ENCODE measurements at places on chromosomes 13 and 19. TPM values are rescaled to one million over a fixed set of nuclear protein-coding genes. Genes with fewer than 3 reads are reported as not detected.

- no peaks in the 10 kb centered on the region for H3K27me3 ChIP-seq
- no peak for DNase-seq
- H3K4me3 ChIP-seq = no peak overlapping the region
- no peak overlapping the region for H3K27ac ChIP-seq
- peaks cover 32% of the 10 kb centered on the region for H3K36me3 ChIP-seq
These were observed 36.7 kb downstream of the DNAJC3 start for GRCh38 chr13:95713651-95714050.

- no peaks in the 10 kb centered on the region for H3K36me3 ChIP-seq
- no peak overlapping the region for H3K4me3 ChIP-seq
- peaks cover 3% of the 10 kb centered on the region for H3K4me1 ChIP-seq
- no peak overlapping the region for H3K27ac ChIP-seq
These were observed 62.5 kb downstream of the RFX2 start for GRCh38 chr19:6047741-6048251.

DNA sequence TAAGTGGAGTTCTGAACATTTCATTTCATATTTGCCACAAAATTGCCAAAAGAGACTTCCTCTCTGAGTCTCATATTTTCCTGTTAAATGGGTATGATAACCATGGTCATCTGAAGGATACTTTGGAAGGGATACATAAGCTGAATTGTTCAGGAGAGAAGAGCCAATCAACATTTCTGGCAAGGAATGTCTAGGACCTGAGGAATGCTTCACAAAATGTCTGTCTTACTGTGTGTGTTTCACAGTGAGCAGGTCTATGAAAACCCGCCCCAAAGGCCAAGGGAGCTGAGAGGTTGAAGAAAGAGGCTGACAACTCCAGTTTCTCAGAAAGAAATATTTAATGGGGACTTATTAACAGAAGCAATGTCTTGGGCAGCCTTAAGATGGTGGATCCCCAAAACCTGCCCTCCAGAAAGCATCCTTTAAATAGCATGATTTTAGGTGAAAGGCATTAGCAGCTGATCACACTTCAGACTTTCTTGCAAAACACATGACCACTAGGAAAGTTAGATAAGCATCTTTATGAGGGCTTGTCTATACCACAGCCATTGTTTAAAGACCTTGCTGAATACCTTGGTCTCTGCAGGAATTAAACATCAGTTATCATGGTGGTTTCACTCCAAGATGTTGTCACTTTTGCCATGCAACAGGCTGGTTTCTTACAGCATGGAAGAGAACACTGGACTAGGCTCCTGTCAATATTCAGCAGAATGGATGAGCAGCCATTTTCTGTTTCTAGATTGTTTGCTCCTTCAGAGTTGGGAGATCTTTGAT is 78.9 kb downstream of the TNFSF11 start:
- DNase-seq = no peak
- no peaks in the 10 kb centered on the region for H3K4me1 ChIP-seq
- no peak overlapping the region for H3K27ac ChIP-seq

DNA sequence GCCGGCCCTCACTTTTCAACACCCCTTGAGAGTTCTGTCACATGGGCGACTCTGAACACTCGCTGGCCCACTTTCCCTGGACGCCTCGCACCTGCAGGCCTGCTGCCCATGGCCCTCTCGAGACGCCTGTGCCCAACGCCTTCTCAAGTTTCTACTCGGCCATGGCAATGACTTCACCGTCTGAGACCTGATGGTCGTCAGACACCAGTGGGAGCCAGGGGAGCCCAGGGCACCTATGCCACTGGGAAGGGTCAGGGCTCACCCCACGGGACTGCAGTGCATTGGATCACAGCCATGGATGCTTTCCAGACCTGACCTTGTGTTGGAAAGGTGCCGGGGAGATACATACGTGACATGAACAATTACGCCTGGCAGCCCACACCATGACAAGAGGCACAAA is 60.1 kb downstream of the KLF2 start:
- no peak for DNase-seq
- no peak overlapping the region for H3K27ac ChIP-seq
- no peak overlapping the region for H3K4me3 ChIP-seq
- peaks cover 66% of the 10 kb centered on the region for H3K4me1 ChIP-seq
- H3K27me3 ChIP-seq = no peaks in the 10 kb centered on the region

GRCh38 chr13:93364166-93364565 is 137.6 kb downstream of the GPC6 start:
- no peak overlapping the region for H3K4me3 ChIP-seq
- H3K27ac ChIP-seq = no peak overlapping the region
- DNase-seq = no peak
- no peaks in the 10 kb centered on the region for H3K4me1 ChIP-seq

GRCh38 chr19:55487924-55488687 is at the start of gene SSC5D:
Gene SSC5D, plus strand, starts transcription at chr19:55488436. Its CDS starts 154 bp downstream, at chr19:55488590.
- no peak within 1 kb of the TSS for H3K4me3 ChIP-seq
- H3K27me3 ChIP-seq = no peaks in the 10 kb centered on the region
- peaks cover 5% of the 10 kb centered on the region for H3K36me3 ChIP-seq
- H3K27ac ChIP-seq = no peak within 1 kb of the TSS

GRCh38 chr13:49240017-49240416 is 7.7 kb upstream of the CDADC1 start:
- H3K27ac ChIP-seq = no peak overlapping the region
- no peaks in the 10 kb centered on the region for H3K4me1 ChIP-seq
- H3K27me3 ChIP-seq = no peaks in the 10 kb centered on the region
- no peak overlapping the region for H3K4me3 ChIP-seq
- H3K36me3 ChIP-seq = no peaks in the 10 kb centered on the region

GRCh38 chr19:47226426-47227351 is 4.3 kb downstream of the BBC3 start:
- H3K27me3 ChIP-seq = no peaks in the 10 kb centered on the region
- H3K4me3 ChIP-seq = peak overlapping the region; percentile 56
- peaks cover 53% of the 10 kb centered on the region for H3K4me1 ChIP-seq
- H3K36me3 ChIP-seq = peaks cover 6% of the 10 kb centered on the region
- H3K27ac ChIP-seq = peak overlapping the region; percentile 88

DNA sequence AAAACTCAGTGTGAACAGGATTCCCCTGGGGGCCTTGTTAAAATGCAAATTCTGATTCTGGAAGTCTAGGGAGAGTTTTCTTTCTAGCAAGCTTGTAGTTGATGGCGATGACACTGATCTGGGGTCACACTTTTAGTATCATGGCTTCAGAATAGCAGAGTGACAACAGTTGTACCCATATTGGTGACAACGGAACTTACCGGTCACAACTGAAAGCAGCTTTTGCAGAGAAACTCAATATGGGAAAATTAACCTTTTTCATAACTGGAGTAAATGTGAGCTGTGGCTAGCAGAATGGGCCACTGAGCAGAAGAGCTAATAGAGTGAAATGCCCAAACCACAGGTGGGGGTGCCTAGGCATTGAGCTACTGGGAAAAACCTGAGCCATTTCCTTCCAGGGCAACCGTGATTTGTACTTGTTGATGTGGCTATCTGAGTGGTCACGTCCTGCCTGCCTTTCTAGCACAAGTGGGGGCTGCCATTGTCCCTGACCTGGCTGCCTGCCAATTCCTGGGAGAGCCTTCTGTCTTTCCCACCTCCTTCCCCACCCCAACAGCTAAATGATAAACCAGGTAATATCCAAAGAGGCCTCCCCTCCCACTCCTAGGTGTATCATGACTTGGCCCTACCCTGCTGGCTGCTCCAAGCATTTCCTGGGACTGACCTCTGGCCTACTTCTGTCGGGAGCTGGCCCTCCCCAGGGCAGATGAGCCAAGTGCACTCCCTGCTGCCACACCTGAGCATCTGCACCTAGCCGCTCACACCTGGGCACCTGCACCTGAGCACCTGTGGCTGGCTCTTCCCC is 1.7 kb upstream of the SLC10A2 start:
- no peaks in the 10 kb centered on the region for H3K4me1 ChIP-seq
- H3K36me3 ChIP-seq = no peaks in the 10 kb centered on the region
- H3K27me3 ChIP-seq = no peaks in the 10 kb centered on the region
- no peak for DNase-seq
- no peak overlapping the region for H3K27ac ChIP-seq
- no peak overlapping the region for H3K4me3 ChIP-seq

DNA sequence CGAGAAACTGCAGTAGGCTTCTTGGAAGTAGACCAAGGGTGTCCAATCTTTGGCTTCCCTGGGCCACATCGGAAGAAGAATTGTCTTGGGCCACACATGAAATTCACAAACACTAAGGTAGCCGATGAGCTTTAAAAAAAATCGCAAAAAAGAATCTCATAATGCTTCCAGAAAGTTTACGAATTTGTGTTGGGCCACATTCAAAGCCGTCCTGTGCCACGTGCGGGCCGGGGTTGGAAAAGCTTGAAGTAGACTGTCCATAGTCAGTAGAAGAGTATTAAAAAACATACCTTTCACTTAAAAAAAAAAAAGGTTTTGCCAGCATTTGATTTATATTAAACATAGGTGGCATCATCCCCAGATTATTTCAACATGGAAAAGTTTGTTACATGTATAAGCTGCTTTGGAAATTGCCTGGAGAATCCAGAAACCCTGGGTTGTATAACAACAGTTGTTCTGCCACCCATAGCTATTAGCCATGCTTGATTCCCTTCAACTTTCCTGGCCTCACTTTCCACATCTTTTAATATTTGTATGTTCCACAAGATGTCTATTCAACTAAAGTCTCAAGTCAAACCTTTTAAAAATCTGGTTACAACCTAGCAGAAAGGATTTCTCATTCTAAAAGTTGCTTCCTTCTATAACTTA is 1.0 kb downstream of the IFT88 start:
- no peaks in the 10 kb centered on the region for H3K36me3 ChIP-seq
- H3K4me1 ChIP-seq = peaks cover 15% of the 10 kb centered on the region
- peak overlapping the region; percentile 4 for H3K27ac ChIP-seq
- DNase-seq = no peak
- H3K4me3 ChIP-seq = peak overlapping the region; percentile 69
- H3K27me3 ChIP-seq = no peaks in the 10 kb centered on the region

GRCh38 chr19:5789351-5789761 is 1.6 kb downstream of the DUS3L start:
- no peak overlapping the region for H3K4me3 ChIP-seq
- H3K4me1 ChIP-seq = peaks cover 26% of the 10 kb centered on the region
- H3K36me3 ChIP-seq = peaks cover 57% of the 10 kb centered on the region
- H3K27me3 ChIP-seq = no peaks in the 10 kb centered on the region

DNA sequence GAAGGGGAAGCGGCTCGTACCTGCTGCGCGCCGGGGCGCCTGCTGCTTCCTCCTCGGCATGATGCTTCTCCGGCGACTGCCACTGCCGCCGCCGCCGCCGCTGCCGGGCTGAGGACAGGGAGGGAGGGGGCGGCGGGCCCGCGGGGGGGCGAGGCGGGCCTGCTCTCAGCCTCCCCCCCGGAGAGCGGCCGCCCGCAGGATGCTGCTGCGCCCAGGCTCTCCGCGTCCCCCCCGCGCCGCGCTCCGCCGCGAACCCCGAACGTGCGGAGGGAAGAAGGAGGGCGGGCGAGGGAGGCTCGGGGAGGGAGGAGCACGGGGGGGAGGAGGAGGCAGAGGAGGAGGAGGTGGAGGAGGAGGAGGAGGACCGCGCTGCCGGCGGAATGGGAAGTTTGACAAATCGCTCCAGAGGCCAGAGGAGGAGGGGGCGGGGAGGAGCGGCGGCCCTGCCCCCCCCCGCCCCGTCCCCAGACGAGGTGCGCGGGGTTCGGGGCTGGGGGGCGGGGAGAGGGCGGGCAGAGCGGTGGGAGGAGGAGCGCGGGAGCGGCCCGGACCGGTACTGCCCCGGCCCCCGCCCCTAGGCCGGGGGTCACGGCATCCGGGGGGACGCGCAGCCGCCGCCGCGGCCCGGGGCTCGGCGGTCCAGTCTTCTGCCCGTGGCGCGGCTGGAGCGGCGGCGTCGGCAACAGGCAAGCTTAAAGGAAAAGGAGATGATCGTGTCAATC is at the start of gene TSHZ3:
Gene TSHZ3, minus strand, starts transcription at position 277 of the 722 bp plus-strand sequence. Its CDS starts 217 bp downstream, at position 60.
- no peaks in the 10 kb centered on the region for H3K36me3 ChIP-seq
- H3K27ac ChIP-seq = no peak within 1 kb of the TSS
- peak within 1 kb of the TSS; percentile 63 for H3K4me3 ChIP-seq
- DNase-seq = peak; percentile 59

GRCh38 chr13:31330236-31330635 is 130.5 kb downstream of the B3GLCT start:
- no peaks in the 10 kb centered on the region for H3K36me3 ChIP-seq
- no peak for DNase-seq
- H3K27me3 ChIP-seq = no peaks in the 10 kb centered on the region
- no peaks in the 10 kb centered on the region for H3K4me1 ChIP-seq
- H3K4me3 ChIP-seq = no peak overlapping the region

- H3K4me1 ChIP-seq = no peaks in the 10 kb centered on the region
- H3K27ac ChIP-seq = no peak overlapping the region
- H3K4me3 ChIP-seq = no peak overlapping the region
- peaks cover 6% of the 10 kb centered on the region for H3K27me3 ChIP-seq
- no peaks in the 10 kb centered on the region for H3K36me3 ChIP-seq
- DNase-seq = no peak
These were observed 37.6 kb upstream of the HOMER3 start for GRCh38 chr19:18978616-18979015.

DNA sequence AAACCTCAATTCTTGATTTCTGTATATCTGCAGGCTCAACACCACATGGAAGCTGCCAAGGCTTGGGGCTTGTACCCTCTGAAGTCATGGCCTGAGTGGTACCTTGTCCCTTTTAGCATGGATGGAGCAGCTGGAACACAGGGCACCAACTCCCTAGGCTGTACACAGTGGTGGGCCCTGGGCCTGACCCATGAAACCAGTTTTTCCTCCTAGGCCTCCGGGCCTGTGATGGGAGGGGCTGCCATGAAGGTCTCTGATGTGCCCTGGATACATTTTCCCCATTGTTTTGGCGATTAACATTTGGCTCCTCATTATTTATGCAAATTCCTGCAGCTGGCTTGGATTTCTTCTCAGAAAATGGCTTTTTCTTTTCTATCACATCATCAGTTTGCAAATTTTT is 131.6 kb downstream of the NDFIP2 start:
- H3K36me3 ChIP-seq = no peaks in the 10 kb centered on the region
- no peak for DNase-seq
- no peak overlapping the region for H3K27ac ChIP-seq
- no peaks in the 10 kb centered on the region for H3K27me3 ChIP-seq
- no peaks in the 10 kb centered on the region for H3K4me1 ChIP-seq

- no peak for DNase-seq
- H3K4me1 ChIP-seq = peaks cover 2% of the 10 kb centered on the region
- H3K27ac ChIP-seq = no peak overlapping the region
These were observed 80.2 kb upstream of the SERP2 start for GRCh38 chr13:44293374-44293773.

GRCh38 chr19:18895824-18896341 is at the start of gene CERS1:
Gene CERS1, minus strand, starts transcription at chr19:18896158. Its CDS starts 86 bp downstream, at chr19:18896072.
- H3K4me1 ChIP-seq = peaks cover 11% of the 10 kb centered on the region
- peaks cover 17% of the 10 kb centered on the region for H3K27me3 ChIP-seq
- no peak for DNase-seq
- peaks cover 21% of the 10 kb centered on the region for H3K36me3 ChIP-seq
- H3K27ac ChIP-seq = no peak within 1 kb of the TSS
- H3K4me3 ChIP-seq = no peak within 1 kb of the TSS

The ZNF83 gene
- 60.2 TPM for total RNA-seq

The ZNF880 gene
- total RNA-seq = 33.8 TPM

The XRCC1 gene
- 26.2 TPM for total RNA-seq

The NTF4 gene
- total RNA-seq = not detected

The PSG2 gene
- total RNA-seq = not detected

The CEACAM3 gene
- total RNA-seq = not detected

The B3GNT3 gene
- 0.52 TPM for total RNA-seq

The ZNF491 gene
- total RNA-seq = 1.1 TPM

The HOMER3 gene
- 1.1 TPM for total RNA-seq

The CNN1 gene
- total RNA-seq = not detected

The CRLF1 gene
- not detected for total RNA-seq

The ZNF714 gene
- 10.0 TPM for total RNA-seq
